ENCODE measurements at places on chromosomes 7 and 10.
A peak's percentile ranks its signal among the peaks of the same experiment; 100 is the strongest.

DNA sequence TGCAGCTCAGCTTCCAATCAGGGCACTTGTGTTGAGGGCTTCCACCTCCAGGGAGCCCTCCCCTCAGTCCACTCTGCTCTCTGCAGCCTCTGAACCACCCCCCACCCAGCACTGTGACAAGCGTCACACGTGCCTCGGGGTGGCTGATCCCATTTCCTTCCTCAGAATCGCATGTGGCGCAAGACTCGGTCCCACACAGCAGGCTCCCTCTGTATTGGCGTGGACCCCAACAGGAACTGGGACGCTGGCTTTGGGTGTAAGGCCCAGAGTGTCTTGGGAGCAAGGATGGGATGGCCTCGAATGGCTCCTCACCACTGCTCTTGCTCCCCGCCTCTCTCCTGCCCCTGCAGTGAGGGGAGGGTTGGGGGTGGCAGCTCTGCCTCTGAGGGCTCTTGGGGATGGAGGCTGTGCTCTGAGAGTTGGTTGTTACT lies 4.1 kb downstream of the CPA1 start:
- DNase-seq, result no peak

GRCh38 chr7:120395526-120396019 lies 122.6 kb downstream of the KCND2 start:
- DNase-seq, result no peak

- no peak for DNase-seq
Observed at GRCh38 chr7:74344132-74344496, 54.9 kb downstream of the CLIP2 start.

DNA sequence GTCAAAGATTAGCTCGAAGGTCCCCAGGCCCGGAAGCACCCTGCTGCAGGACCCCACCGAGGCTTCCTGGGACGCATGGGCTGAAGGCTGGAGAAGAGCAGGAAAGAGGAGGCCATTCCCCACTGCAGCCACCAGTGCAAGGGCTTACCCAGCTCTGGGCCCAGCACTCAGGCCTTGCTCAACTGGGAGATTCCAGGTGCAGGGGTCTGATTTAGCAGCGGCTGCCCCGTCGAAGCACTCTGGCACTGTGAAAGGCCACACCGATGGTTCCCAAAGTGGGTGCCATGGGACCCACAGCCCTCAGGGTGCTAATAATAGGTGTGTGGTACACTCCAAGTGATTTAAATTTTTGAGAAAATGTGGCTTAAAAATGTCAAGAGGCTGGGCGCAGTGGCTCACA lies 130.9 kb downstream of the OAT start:
- DNase-seq, result no peak

- DNase-seq, result peak; percentile 79
Observed at GRCh38 chr10:87850742-87851205, 12.6 kb downstream of the KLLN start.

DNA sequence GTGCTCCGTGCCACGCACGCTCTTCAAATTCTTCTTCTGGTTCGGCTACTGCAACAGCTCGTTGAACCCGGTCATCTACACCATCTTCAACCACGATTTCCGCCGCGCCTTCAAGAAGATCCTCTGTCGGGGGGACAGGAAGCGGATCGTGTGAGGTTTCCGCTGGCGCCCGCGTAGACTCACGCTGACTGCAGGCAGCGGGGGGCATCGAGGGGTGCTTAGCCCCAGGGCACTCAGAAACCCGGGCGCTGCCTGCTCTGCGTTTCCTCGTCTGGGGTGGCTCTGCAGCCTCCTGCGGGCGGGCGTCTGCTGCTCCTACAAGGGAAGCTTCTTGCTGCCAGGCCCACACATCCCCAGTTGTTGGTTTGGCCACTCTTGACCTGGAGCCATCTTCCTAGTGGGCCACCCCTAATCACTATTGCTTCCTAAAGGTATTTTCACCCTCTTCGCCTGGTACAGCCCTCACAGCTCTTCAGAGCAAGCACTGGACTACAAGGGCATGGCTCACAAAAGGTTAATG lies 2.5 kb downstream of the ADRA2A start:
- no peak for DNase-seq

DNA sequence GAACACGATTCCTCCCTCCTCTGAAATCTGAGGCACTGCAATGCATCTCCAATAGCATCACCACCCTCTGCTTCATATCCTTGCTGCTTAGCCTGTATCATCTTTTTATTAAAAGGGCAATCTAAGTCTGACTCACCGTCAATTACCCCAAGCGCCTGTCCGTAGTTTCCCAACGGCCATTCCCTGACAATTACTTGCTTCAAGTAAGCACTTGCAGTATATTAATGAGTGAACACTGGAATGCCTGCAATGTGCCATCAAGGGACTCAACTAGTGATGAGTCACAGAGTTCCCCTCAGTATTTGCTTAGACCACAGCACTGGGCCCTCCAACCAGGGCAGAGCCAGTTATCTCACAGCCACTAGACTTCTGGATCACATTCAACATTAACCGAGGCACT lies 19.5 kb upstream of the PPP1R3C start:
- no peak for DNase-seq

DNA sequence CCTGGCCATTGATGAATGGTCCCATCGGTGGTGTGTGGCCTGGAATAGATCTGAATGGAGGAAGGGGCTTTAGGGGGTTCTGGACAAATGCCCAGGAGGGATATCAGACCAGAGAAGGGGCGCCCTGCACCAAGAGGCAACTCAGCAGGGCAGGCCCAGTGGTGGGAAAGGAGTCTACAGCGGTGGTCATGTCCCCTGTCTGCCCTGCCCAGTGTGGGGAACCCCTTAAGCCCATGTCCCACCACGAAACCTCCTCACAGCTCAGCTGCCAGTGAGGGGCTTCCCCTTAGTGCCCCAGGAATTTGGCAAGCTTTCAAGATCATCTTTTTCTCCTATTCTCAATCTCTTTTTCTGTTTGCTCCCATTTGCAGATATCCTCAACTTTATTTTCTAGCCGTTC lies 14.1 kb upstream of the CCSER2 start:
- no peak for DNase-seq

DNA sequence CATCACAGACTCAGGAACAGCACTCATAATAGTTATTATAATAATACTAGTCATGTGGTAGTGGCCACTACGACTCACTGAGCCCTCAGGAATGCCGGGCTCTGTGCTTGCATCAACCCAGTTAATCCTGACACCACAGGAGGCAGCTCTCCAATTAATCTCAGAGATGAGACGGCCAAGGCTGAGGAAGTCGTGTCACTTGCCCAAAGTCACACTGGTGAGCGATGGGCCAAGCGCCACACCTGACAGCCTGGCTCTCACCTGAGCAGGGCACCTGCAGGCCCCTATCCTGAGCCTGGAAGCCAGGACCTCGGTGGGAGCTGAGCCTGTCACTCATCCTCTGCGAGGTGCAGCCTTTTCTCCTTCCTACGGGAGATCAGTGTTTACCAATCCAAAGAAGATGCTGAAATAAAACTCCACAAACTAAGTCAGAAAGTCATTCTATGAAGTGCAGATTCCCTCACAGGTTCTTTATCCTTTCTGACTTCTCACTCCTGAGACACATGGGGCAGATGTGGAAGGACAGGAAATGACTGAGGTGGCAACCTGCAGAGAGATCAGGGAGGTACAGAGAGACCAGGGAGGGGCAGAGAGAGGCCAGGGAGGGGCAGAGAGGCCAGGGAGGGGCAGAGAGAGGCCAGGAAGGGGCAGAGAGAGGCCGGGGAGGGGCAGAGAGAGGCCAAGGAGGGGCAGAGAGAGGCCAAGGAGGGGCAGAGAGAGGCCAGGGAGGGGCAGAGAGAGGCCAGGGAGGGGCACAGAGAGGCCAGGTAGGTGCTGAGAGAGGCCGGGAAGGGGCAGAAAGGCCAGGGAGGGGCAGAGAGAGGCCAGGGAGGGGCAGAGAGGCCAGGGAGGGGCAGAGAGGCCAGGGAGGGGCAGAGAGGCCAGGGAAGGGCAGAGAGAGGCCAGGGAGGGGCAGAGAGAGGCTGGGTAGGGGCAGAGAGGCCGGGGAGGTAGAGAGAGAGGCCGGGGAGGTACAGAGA lies 38.5 kb downstream of the VIPR2 start:
- DNase-seq, result no peak

GRCh38 chr10:4265964-4266363 lies 481.0 kb upstream of the KLF6 start:
- no peak for DNase-seq

GRCh38 chr7:2068693-2069471 lies 163.9 kb downstream of the MAD1L1 start:
- DNase-seq, result no peak

- DNase-seq, result no peak
Observed at GRCh38 chr10:49139846-49140195, 6.0 kb upstream of the FAM170B start.

GRCh38 chr7:36742911-36743775 lies 18.8 kb upstream of the AOAH start:
- DNase-seq, result no peak

DNA sequence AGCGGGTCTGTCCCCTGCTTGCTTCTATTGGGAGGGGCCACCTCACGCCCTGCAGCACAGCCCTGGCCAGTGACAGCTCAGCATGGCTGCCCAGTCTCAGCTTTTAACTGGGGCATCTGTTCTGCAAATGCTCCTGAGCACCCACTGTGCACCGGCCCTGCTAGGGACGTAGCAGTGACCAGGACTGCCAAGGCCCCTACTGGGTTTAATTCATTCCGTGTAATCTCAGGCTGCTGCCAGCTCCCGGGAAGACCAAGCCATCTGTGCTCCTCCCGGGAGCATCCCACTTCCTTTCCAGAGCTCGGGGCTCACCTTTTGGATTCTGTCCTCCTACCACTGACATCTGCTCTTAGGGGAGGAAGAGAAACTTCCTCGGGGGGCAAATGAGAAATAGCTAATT lies 85.2 kb downstream of the ADARB2 start:
- no peak for DNase-seq

DNA sequence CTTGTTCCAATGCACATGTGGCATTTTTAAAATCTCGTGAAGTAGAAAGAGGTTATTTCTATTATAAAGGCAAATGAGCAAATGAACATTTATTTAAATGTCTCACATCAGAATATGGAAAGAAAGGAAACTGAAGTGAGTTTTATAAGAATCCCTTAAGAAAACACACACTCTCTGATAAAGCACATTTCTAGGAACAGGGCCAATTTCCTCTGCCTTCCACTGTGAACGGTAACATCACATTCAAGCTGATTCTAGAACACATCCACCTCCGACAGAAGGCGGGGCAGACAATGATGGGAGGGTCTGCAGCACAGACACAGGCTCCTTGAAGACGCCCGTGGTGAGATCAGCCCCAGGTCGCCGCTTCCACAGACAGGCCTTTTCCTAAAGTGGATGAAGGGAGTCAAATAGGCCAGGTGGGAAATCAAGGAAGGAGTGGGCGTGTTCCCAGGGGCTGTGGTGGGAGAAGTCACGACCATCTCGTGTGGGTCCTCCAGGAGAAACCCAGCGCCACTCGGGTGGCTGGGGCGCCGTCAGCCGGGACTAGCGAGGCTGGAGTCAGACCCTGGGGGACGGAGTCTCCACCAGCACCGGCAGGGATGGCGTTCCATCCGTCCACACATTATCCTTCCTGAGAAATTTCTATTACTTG lies 31.1 kb downstream of the PITRM1 start:
- DNase-seq, result no peak

- DNase-seq, result no peak
Observed at GRCh38 chr10:58477122-58477521, 35.5 kb upstream of the BICC1 start.

DNA sequence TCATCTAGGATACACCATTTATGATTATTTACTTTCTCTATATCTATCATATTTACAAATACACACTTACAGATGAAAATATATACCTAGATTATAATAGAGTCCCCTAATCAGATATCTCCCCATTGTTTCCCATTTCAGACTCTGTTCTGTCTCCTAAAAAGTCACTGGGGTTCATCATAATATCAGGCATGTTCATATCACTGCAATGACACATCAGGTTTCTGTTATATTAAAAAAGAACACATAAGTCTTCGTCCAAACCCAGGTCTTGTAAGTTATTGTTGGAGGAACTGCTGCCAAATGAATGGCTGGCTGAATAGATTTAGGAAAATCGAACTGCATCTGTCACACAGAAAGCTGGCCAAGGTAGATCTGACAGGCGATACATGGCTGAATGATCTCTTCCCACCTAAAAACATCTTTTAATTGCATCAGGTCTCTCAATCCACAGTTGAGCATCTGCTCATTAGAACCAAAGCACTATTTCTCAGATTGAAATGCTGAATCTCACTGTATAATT lies 178.7 kb downstream of the CACNA2D1 start:
- no peak for DNase-seq

DNA sequence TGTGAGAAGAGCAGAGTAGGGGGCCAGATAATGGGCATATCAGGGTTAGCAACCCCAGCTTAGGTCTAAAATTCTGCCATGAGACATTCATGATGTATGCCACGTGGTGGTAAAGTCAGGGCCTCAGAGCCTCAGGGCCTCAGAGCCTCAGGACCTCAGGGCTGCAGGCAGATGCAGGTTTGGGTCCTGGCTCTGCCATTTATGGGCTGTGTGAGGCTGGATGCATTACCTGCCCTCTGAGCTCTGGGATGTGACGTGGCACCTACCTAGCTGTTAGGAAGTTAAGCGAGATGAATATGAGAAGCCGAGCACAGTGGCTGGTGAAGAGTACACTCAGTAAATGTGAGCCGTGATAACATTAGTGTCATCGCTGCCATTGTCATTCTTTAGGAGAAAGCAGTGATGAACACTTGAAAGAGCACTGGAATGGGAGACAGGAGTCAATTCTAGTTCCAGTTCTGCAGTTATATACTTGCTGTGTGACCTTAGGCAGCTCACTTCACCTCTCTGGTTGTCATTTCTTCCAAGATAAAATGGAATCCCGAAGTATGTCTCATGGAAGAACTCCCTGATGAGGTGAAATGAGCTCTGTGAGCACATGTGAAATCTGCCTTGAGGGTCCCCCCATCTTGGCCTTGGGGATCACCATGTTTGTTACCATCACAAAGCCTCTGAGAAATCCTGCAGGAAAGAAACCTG lies 127.2 kb downstream of the SH3PXD2A start:
- no peak for DNase-seq

- DNase-seq, result no peak
Observed at GRCh38 chr7:37145682-37146081, 303.0 kb downstream of the ELMO1 start.

- DNase-seq, result no peak
Observed at GRCh38 chr10:65496541-65496940, 1429.3 kb upstream of the LRRTM3 start.

DNA sequence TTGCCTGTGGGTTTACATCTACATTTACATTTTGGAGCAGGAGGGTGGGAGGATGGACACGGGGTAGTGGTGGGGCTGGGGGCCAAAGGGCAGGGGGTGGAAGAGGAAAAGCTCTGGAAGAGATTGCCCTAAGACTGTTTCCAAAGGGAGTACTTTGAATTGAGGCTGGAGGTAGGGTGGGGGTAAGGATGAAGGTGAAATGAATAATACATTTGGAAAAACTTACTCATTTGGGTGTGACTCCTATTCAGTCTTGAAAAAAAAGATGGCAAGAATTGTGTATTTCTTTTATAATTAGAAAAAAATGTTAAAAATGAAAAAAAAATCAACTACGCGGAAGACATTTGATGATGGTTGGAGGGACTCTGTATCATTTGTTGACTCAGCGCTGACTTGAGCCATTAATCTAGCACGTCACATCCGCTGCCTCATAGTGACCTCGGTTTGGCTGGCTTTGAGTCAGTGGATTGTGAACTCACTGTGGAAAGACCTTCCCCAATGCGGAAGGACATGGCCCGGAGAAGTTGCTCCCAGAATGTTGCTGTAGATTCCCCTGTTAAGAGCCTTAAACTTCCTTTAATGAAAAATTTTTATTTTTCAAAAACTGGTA lies 2.8 kb downstream of the FAM180A start:
- DNase-seq, result no peak

- DNase-seq, result no peak
Observed at GRCh38 chr7:156954941-156955340, 5.4 kb downstream of the NOM1 start.
